ENCODE measurements at places on chromosomes 4 and X. TPM values are rescaled to one million over a fixed set of nuclear protein-coding genes. Genes with fewer than 3 reads are reported as not detected.

Gene MEPE
- not detected for total RNA-seq

Gene CD40LG
- not detected for total RNA-seq

Gene TRIML2
- not detected for total RNA-seq

Gene PROM1
- not detected for total RNA-seq

Gene FHDC1
- 0.25 TPM for total RNA-seq

Gene MSX1
- 26.1 TPM for total RNA-seq

Gene DMD
- 3.5 TPM for total RNA-seq

Gene NPY1R
- not detected for total RNA-seq

Gene HAUS3
- 10.2 TPM for total RNA-seq

Gene MAGEA11
- total RNA-seq, result not detected

Gene NWD2
- not detected for total RNA-seq

Gene CCKAR
- total RNA-seq, result not detected

Gene SSX4
- not detected for total RNA-seq

Gene CNGA1
- total RNA-seq, result not detected

Gene KLKB1
- total RNA-seq, result not detected

Gene SLIT2
- 24.9 TPM for total RNA-seq

Gene ZIC3
- total RNA-seq, result not detected

Gene SLC39A8
- 3.7 TPM for total RNA-seq

Gene MAGEA2B
- not detected for total RNA-seq

Gene SSR4
- total RNA-seq, result 295 TPM
